ENCODE measurements at places on chromosomes 12 and 14.

GRCh38 chr14:104826861-104827176 is 25.9 kb downstream of the ZBTB42 start:
- no peak for DNase-seq

GRCh38 chr14:71408362-71409030 is 501.2 kb downstream of the PCNX1 start:
- DNase-seq, result no peak

DNA sequence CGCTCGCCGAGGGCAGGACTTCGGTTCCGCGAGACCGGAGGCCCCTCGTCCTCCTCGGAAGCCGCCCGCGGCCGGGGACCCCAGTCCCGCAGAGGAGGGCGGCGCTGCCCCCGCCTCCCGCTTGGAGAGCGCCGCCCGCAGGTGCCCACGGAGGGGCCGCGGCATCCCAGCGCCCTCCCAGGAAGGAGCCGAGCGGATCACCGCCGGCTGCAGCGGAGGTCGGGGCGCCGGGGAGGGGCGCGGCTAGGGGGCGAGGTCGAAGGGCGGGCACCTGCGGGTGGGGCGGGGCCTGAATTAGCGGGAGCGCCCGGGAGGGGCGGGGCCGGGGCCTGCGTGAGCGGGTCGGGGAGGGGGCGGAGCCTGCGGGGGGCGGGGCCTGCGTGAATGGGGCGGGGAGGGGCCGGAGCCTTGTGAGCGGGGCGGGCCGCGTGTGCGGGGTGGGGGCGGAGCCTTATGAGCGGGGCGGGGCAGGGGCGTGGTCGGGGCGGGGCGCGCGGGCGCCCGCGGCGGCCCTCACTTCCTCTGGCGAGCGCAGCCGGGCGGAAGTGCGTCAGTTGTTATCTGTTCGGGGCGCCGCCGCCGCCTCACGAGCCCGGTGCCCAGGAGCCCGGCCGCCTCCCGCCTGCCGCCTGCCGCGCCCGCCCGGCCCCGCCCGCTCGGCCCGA is at the start of gene FBRSL1:
FBRSL1 (plus strand) TSS at position 550 of the 665 bp plus-strand sequence.
- peak; percentile 24 for DNase-seq

- DNase-seq, result no peak
Observed at GRCh38 chr12:117481470-117481869, 120.0 kb upstream of the NOS1 start.

DNA sequence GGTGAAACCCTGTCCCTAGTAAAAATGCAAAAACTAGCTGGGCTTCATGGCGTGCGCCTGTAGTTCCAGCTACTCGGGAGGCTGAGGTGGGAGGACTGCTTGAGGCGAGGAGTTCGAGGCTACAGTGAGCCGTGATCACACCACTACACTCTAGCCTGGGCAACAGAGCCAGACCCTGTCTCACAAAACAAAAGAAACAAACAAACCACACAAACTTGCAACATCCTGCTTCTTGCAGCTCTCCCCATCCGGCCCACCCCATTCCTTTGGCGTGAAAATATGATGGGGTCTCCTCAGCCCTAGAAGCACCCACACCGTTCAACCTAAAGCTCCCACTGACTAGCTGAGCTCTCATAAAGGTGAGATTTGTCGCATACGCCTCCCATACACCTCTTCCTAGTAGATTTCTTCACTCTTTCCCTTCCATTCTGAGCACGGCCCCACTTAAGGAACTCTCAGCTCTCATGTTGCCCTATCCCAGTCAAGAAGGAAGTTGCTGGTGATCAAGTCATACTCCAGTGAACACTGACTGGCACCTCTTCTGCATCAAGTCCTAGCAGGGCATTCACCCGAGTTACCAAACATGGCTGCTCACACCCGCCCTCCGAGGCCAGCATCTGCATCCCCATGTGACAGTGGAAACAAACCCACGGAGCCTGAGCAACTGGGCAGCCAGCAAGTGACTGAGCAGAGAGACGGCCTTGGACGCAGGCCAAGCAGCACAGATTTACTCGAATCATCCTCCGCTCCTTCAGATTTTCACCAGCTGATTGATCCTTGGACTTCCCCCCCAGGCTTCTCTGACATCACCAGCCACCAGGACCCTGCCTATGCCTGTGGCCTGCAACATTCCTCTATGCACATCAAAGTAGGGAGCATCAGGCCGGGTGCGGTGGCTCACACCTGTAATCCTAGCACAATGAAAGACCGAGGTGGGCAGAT is 18.9 kb upstream of the CD27 start:
- no peak for DNase-seq

DNA sequence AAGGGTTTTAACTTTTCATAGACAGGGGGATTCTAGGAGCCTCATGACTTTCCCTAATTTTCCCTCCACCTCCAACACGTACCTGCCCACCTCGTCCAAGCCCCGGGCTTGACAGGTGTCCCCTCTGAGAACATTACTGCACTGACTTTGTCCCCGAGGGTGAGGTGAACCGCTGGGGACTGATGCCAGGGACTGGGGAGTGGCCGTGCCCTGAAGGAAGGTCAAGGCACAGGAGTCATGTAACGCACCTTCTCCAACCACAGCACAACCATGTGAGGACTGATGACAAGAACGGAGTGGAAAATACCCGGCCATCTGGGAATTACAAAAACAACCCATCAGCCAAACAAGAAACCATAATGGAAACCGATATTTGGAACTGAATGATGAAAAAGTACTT is 214.7 kb upstream of the C14orf180 start:
- peak; percentile 74 for DNase-seq

Data from DMS 273 treated with DMSO at 0.1 percent for 48 hours (cell line).